ENCODE measurements at places on chromosomes 6 and 20.
A peak's percentile ranks its signal among the peaks of the same experiment; 100 is the strongest.

DNA sequence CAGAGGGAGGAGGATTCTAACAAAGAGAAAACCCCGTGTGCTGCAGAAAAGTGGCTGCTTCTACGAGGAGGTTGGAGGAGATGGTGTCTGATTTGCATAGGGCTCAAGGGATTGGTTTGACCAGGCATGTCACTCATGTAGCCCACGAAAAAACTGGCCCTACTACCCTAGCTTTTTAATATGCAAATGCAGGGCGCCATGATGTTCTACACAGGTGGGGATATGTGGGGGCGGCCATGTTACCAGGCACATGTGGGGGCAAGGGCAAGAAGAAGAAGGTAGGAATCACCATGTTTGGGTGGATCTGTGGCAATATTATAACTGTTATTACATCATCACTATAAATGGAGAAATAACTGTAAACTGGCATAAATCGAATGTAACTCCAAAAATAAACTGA, 9.9 kb downstream of the KIAA1755 start:
- H3K27me3 ChIP-seq = no peaks in the 10 kb centered on the region
- H3K4me1 ChIP-seq = no peaks in the 10 kb centered on the region
- DNase-seq = no peak

DNA sequence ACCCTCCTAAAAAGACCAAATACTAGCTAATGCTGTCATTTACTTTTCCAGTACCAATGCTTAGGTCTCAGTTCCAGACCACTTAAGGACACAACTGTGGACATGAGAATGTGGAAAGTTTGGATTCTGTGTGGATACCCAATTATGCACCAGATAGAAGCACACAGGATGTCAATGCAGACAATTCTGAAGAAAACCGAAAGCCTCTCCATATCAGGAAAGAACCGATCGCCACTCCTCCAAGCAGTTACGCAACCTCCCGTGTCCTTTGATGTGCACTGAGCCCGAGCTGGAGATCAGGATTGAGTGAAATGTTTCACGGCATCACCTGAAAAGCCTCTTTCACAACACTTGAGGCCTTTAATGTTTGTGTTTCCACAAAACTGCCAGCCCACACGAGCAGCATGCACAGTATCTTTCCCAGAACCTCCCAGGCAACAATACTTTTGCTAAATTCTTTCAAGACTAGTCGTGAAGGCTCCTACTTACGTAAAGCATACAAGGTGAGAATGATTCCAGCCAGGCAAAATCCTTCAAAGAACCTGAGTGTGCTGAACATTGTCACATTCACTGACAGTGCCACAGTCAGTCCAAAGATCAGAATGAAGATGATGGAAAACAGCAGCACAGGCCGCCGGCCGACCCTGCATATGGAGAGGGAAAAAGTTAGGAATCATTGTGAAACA, 47.0 kb downstream of the SLC22A23 start:
- peak; percentile 83 for DNase-seq
- H3K27me3 ChIP-seq = no peaks in the 10 kb centered on the region
- H3K27ac ChIP-seq = peak overlapping the region; percentile 85
- peak overlapping the region; percentile 14 for H3K4me3 ChIP-seq
- H3K4me1 ChIP-seq = peaks cover 15% of the 10 kb centered on the region

- H3K4me1 ChIP-seq = no peaks in the 10 kb centered on the region
- H3K4me3 ChIP-seq = no peak overlapping the region
- no peaks in the 10 kb centered on the region for H3K36me3 ChIP-seq
- H3K27me3 ChIP-seq = no peaks in the 10 kb centered on the region
- DNase-seq = no peak
- H3K27ac ChIP-seq = no peak overlapping the region
Observed at GRCh38 chr20:31260326-31260932, 3.0 kb downstream of the DEFB115 start.

GRCh38 chr6:149990212-149990660, 26.5 kb downstream of the ULBP1 start:
- peaks cover 10% of the 10 kb centered on the region for H3K4me1 ChIP-seq
- peak overlapping the region; percentile 34 for H3K4me3 ChIP-seq
- H3K36me3 ChIP-seq = no peaks in the 10 kb centered on the region
- DNase-seq = no peak
- H3K27ac ChIP-seq = no peak overlapping the region

- peaks cover 5% of the 10 kb centered on the region for H3K27me3 ChIP-seq
- peak overlapping the region; percentile 82 for H3K27ac ChIP-seq
- no peak for DNase-seq
- H3K4me3 ChIP-seq = peak overlapping the region; percentile 64
Observed at GRCh38 chr20:2509468-2509781, 710 bp upstream of the ZNF343 start.

- peak; percentile 26 for DNase-seq
- H3K36me3 ChIP-seq = no peaks in the 10 kb centered on the region
- H3K4me1 ChIP-seq = peaks cover 29% of the 10 kb centered on the region
- H3K27me3 ChIP-seq = no peaks in the 10 kb centered on the region
Observed at GRCh38 chr6:158475344-158476302, 84.3 kb upstream of the TMEM181 start.

GRCh38 chr6:56579155-56579851, 63.4 kb downstream of the DST start:
- no peaks in the 10 kb centered on the region for H3K36me3 ChIP-seq
- H3K4me1 ChIP-seq = no peaks in the 10 kb centered on the region
- no peaks in the 10 kb centered on the region for H3K27me3 ChIP-seq
- H3K27ac ChIP-seq = no peak overlapping the region
- H3K4me3 ChIP-seq = no peak overlapping the region

DNA sequence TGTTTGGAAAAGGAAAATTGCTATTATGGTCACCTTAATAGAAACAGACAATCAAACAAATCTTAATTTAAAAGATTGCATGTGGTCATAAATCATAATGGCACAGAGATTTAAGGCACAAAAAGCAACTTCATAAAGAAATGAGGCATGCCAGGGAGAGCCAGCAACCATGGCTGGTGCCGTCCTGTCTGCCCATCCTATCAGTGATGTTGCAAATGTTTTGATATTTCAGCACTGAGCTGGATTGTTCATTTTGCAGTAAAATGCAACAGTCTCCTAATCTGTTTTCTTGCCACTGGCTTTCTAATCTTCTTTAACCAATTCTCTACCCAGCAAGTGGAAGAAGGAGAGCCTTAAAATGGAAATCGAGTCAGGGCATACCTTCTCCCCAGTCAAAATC, 249.8 kb downstream of the SAMD5 start:
- no peaks in the 10 kb centered on the region for H3K36me3 ChIP-seq
- no peaks in the 10 kb centered on the region for H3K4me1 ChIP-seq
- no peak overlapping the region for H3K4me3 ChIP-seq
- no peaks in the 10 kb centered on the region for H3K27me3 ChIP-seq
- no peak for DNase-seq

- no peaks in the 10 kb centered on the region for H3K4me1 ChIP-seq
- no peaks in the 10 kb centered on the region for H3K27me3 ChIP-seq
- H3K4me3 ChIP-seq = no peak overlapping the region
- peak; percentile 29 for DNase-seq
- H3K36me3 ChIP-seq = no peaks in the 10 kb centered on the region
- peak overlapping the region; percentile 47 for H3K27ac ChIP-seq
Observed at GRCh38 chr6:41200296-41200900, 551 bp downstream of the TREML2 start.

- H3K27ac ChIP-seq = no peak overlapping the region
- no peak overlapping the region for H3K4me3 ChIP-seq
- H3K27me3 ChIP-seq = no peaks in the 10 kb centered on the region
- no peaks in the 10 kb centered on the region for H3K36me3 ChIP-seq
- peak; percentile 70 for DNase-seq
Observed at GRCh38 chr6:148177589-148178233, 164.9 kb upstream of the SASH1 start.

DNA sequence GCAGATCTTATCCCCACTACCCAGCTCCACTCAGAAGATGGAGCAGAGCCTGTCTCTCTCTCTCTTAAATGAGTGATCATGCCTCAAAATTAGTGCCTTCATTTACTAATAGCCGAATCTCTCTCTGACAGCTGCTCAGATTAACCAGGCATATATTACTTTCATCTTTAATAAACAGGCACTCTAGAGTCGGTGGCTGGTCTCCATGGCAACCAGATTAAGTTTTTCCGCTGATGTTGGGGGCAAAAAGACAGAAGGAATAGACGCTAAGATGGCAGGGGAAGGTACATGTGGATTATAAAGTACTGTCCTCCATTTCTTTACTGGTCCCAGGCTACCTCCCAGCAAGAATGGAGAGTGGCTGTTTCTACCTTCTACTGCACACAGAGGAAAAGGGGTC, 121.6 kb downstream of the QRSL1 start:
- no peaks in the 10 kb centered on the region for H3K36me3 ChIP-seq
- H3K4me3 ChIP-seq = no peak overlapping the region
- peak overlapping the region; percentile 25 for H3K27ac ChIP-seq
- H3K27me3 ChIP-seq = no peaks in the 10 kb centered on the region
- no peaks in the 10 kb centered on the region for H3K4me1 ChIP-seq

DNA sequence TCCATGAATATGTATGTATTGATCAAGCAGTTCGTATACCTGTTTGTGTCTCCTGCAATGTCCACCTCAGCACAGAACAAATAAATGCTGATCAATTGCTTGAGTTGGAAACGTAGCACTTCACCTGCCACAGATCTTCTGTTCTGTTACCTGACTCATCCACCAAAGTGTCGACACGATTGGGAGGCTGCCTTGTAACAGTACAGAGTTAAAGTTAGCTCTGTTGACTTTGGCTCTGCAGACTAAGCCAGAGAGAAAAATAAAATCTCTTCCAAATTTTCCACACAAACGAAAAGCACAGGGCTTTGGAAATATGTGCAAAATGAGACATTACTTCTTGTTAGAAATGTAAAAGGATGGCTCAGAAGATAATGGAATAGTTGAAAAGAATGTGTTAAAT, 245.4 kb downstream of the NRN1 start:
- no peak for DNase-seq
- no peaks in the 10 kb centered on the region for H3K36me3 ChIP-seq
- no peaks in the 10 kb centered on the region for H3K4me1 ChIP-seq
- H3K27ac ChIP-seq = no peak overlapping the region

- DNase-seq = no peak
- no peaks in the 10 kb centered on the region for H3K36me3 ChIP-seq
- no peaks in the 10 kb centered on the region for H3K27me3 ChIP-seq
- no peaks in the 10 kb centered on the region for H3K4me1 ChIP-seq
Observed at GRCh38 chr6:16639684-16640480, 121.4 kb downstream of the ATXN1 start.

DNA sequence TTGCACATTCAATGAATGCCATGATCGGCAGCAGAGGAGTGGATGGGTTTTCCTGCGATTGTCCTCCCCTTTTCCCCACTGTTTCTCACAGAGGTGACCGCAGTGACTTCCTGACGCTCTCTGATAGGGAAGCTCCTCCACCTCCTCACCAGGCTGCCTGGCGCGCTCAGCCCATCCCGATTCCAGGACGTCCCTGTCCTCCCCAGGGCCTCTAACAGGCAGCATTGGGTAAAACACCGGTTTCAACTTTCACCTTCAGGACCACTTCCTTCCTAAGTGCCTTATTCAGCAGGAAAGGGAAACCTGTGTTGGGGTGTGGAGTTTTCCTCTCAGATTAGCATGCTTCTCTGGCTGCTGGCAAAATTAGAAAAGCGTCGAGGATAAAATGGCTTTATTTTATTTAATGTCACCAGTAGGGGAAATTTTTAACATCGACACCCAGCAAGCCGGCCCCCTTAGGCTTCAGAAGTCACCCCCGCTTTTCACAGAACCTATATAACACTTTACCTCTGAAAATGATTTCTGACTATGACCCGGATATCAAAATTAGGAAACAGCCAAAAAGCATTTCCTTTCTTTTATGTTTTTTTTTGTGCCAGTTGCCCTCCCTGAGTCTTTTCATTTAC, 570.4 kb upstream of the GJE1 start:
- DNase-seq = peak; percentile 9
- H3K27me3 ChIP-seq = no peaks in the 10 kb centered on the region
- H3K27ac ChIP-seq = peak overlapping the region; percentile 9
- H3K4me3 ChIP-seq = peak overlapping the region; percentile 25
- no peaks in the 10 kb centered on the region for H3K4me1 ChIP-seq

GRCh38 chr6:51077821-51078518, 259.3 kb downstream of the TFAP2B start:
- no peak overlapping the region for H3K4me3 ChIP-seq
- H3K4me1 ChIP-seq = no peaks in the 10 kb centered on the region
- H3K27me3 ChIP-seq = no peaks in the 10 kb centered on the region
- no peak for DNase-seq
- no peak overlapping the region for H3K27ac ChIP-seq
- H3K36me3 ChIP-seq = no peaks in the 10 kb centered on the region

DNA sequence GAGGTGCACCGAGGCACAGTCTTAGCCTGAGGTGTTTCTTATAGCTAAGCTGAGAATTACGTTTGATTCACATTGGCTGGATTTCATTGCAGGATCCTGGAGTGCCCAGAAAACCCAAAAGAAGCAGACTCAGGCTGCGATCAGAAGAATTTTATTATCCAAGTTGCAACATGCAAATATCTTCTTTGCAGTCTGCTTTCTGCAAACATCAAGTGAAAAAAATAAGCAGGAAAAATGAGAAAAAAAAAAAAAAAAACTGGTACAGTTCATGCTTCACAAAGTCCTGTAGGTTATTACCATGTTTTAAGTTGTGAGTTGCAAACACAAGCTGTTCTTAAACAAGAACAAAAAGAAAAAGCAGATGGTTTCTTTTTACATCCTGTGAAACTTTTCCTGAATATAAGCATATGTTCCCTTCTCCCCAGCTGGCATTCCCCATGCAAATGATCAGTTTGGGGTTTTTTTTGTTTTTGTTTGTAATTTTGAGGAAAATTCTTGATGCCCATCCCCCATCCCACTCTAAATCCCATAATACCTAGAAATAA, 349.0 kb downstream of the CBLN4 start:
- no peaks in the 10 kb centered on the region for H3K27me3 ChIP-seq
- no peak overlapping the region for H3K4me3 ChIP-seq
- H3K36me3 ChIP-seq = no peaks in the 10 kb centered on the region
- no peak for DNase-seq

GRCh38 chr6:106452628-106453027, 92.1 kb downstream of the CRYBG1 start:
- no peak overlapping the region for H3K27ac ChIP-seq
- DNase-seq = no peak
- no peak overlapping the region for H3K4me3 ChIP-seq
- H3K27me3 ChIP-seq = no peaks in the 10 kb centered on the region
- no peaks in the 10 kb centered on the region for H3K36me3 ChIP-seq

- no peak overlapping the region for H3K27ac ChIP-seq
- no peak for DNase-seq
- H3K4me3 ChIP-seq = no peak overlapping the region
- no peaks in the 10 kb centered on the region for H3K36me3 ChIP-seq
- H3K27me3 ChIP-seq = no peaks in the 10 kb centered on the region
- no peaks in the 10 kb centered on the region for H3K4me1 ChIP-seq
Observed at GRCh38 chr20:8673116-8673515, 395.8 kb upstream of the PLCB4 start.

GRCh38 chr6:125339653-125340052, 37.9 kb upstream of the HDDC2 start:
- H3K4me3 ChIP-seq = no peak overlapping the region
- H3K4me1 ChIP-seq = no peaks in the 10 kb centered on the region
- peaks cover 2% of the 10 kb centered on the region for H3K27me3 ChIP-seq
- H3K36me3 ChIP-seq = no peaks in the 10 kb centered on the region
- no peak overlapping the region for H3K27ac ChIP-seq

GRCh38 chr20:46635514-46636136, 15.6 kb downstream of the SLC13A3 start:
- H3K36me3 ChIP-seq = no peaks in the 10 kb centered on the region
- no peaks in the 10 kb centered on the region for H3K4me1 ChIP-seq
- H3K27me3 ChIP-seq = no peaks in the 10 kb centered on the region
- no peak overlapping the region for H3K27ac ChIP-seq
